Glutamatergic neuron (in vitro differentiated cells): ENCODE measurements at places on chromosomes 2 and 18. TPM values are rescaled to one million over a fixed set of nuclear protein-coding genes. Genes with fewer than 3 reads are reported as not detected.

MALL gene
- total RNA-seq: 0.49 TPM

RIT2 gene
- total RNA-seq: not detected

BAZ2B gene
- total RNA-seq: 226 TPM

CCT7 gene
- total RNA-seq: 269 TPM

UGT1A7 gene
- total RNA-seq: not detected

POTEE gene
- total RNA-seq: 1.4 TPM

FBXO48 gene
- total RNA-seq: 0.81 TPM

IL36RN gene
- not detected for total RNA-seq

NR4A2 gene
- 2.2 TPM for total RNA-seq

IL1F10 gene
- total RNA-seq: not detected

RAX gene
- total RNA-seq: not detected

TOGARAM2 gene
- total RNA-seq: not detected

CCDC102B gene
- total RNA-seq: 8.1 TPM

IWS1 gene
- 46.1 TPM for total RNA-seq

CNRIP1 gene
- total RNA-seq: 28.0 TPM

TACR1 gene
- total RNA-seq: 0.17 TPM

THAP4 gene
- 32.4 TPM for total RNA-seq

KRCC1 gene
- 8.0 TPM for total RNA-seq

PFN4 gene
- total RNA-seq: not detected

GAD1 gene
- total RNA-seq: 0.44 TPM

BMP10 gene
- total RNA-seq: not detected

LHCGR gene
- not detected for total RNA-seq

TMEM37 gene
- total RNA-seq: not detected

RESP18 gene
- total RNA-seq: not detected

CAPN14 gene
- total RNA-seq: 0.25 TPM

SERPINB10 gene
- total RNA-seq: not detected

NCKAP1 gene
- total RNA-seq: 116 TPM

KCNK3 gene
- 21.7 TPM for total RNA-seq

CCDC141 gene
- 0.51 TPM for total RNA-seq

BOLL gene
- not detected for total RNA-seq

PCARE gene
- total RNA-seq: 0.66 TPM

LRRTM1 gene
- 3.8 TPM for total RNA-seq

CD8B gene
- not detected for total RNA-seq

PTH2R gene
- total RNA-seq: not detected

EML4 gene
- 50.8 TPM for total RNA-seq

MYOM1 gene
- 1.3 TPM for total RNA-seq

TMEM178A gene
- total RNA-seq: 12.5 TPM

CDCA7 gene
- 3.2 TPM for total RNA-seq

OSR1 gene
- total RNA-seq: 0.42 TPM

CKAP2L gene
- 3.3 TPM for total RNA-seq

PJVK gene
- total RNA-seq: 2.0 TPM

CYP27C1 gene
- total RNA-seq: 4.3 TPM

REL gene
- total RNA-seq: 2.1 TPM
